GDM1 (cell line): ENCODE measurements at places on chromosomes 4 and X.

GRCh38 chr4:5142726-5143125 is 91.4 kb downstream of the STK32B start:
- peak; percentile 27 for DNase-seq

DNA sequence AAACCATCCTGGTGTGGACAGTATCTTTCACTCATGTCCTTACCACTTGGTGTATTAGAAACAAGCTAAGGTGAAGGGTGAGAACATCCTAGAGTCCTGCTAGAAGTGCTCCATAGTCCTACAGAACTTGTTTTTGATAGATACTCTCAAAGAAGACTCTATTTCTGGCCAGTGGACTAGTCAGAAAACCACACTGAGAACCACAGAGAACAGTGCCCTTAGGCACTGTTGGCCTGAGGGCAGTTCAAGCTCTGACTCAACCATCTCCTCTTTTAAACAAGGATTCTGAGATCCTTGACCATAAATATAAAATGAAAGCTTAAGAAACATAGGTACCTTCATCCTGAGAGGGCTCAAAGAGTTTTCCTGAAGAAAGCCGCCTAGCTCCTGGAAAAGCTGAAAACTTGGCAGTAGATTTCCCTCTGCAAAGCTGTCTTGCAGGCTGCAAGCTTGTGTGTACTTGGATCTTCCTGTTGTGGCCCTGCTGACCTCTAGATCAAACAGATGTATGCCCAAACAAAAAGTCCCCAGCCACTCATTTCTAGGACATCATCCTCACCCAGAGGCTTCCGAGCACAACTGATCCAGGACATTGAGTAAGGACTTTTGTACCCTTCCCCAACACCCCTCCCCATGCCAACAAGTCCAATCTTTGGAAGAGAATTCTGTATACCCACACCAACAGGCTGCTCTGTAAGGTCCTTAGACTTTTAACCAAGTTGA is 111.6 kb upstream of the CXCL13 start:
- DNase-seq: no peak

- peak; percentile 66 for DNase-seq
These were observed 1.8 kb downstream of the ARHGAP4 start for GRCh38 chrX:153924149-153924861.

- DNase-seq: no peak
These were observed 7.6 kb downstream of the ZXDA start for GRCh38 chrX:57902633-57903032.

GRCh38 chrX:153921511-153922446 is 4.3 kb downstream of the ARHGAP4 start:
- no peak for DNase-seq

- no peak for DNase-seq
These were observed 847.0 kb downstream of the TRIML1 start for GRCh38 chr4:188986271-188986689.

- no peak for DNase-seq
These were observed 139.5 kb downstream of the UCHL1 start for GRCh38 chr4:41396214-41396613.

- no peak for DNase-seq
These were observed 448.6 kb upstream of the TECRL start for GRCh38 chr4:64857815-64858214.

- no peak for DNase-seq
These were observed 22.7 kb upstream of the GRPR start for GRCh38 chrX:16100673-16101072.

GRCh38 chr4:154472858-154473257 is 18.7 kb downstream of the DCHS2 start:
- DNase-seq: no peak

DNA sequence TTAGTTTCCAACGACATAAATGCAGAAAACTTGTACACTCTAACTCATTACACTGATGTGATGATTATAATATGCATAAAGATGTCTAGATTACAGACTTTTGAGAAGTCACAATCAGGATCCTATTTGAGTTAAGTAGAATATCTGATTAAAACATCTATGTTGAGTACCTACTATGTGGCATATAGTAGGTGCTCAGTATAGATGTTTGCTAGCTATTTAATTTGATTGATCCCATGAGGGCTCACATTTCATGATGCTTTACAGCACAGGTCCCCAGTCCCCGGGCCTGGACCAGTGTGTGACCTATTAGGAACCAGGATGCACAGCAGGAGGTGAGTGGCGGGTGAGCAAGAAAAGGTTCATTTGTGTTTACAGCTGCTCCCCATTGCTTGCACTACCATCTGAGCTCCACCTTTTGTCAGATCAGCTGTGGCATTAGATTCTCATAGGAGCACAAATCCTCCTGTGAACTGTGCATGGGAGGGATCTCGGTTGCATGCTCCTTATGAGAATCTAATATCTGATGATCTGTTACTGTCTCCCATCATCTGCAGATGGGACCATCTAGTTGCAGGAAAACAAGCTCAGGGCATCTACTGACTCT is 33.0 kb upstream of the CXCL8 start:
- DNase-seq: no peak

- no peak for DNase-seq
These were observed 35.7 kb downstream of the PARM1 start for GRCh38 chr4:74968456-74969164.

DNA sequence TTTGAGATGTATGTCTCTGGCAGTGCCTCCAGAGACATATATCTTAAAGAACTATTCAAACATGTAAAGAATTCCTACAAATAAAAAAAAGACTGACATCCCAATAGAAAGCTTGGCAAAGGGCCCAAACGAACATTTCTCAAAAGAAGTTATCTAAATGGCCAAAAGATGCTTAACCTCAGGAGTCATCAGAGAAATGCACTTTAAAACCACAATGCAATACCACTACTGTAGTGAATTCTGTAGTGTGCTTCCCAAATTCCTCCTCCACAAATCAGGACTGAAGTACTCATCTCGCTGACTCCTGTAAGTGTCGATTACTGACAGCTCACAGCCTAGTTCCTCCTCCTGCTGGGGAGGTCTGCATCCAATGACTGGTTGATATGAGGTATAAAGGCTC is 129.0 kb upstream of the MAMLD1 start:
- no peak for DNase-seq

DNA sequence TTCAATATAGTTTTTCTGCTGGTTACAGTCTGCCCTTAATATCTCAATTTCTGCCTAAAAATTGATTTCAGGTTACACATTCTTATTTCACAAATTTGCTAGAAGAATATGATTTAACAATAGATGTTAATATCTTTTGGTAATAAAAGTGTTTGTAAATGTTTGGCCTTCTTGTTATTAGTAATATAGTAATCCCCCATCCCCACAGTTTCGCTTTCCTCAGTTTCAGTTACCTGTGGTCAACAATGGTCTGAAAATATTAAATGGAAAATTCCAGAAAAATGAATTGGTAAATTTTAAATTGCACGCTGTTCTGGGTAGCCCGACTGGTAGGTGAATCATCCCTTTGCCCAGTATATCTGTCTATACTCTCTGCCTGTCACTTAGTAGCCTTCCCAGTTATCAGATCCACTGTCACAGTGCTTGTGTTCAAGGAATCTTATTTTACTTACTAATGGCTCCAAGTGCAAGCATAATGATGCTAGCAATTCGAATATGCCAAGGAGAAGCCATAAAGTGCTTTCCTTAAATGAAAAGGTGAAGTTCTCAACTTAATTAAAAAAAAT is 3.5 kb upstream of the BMP2K start:
- DNase-seq: no peak
